ENCODE measurements at places on chromosomes 11 and 22.

DNA sequence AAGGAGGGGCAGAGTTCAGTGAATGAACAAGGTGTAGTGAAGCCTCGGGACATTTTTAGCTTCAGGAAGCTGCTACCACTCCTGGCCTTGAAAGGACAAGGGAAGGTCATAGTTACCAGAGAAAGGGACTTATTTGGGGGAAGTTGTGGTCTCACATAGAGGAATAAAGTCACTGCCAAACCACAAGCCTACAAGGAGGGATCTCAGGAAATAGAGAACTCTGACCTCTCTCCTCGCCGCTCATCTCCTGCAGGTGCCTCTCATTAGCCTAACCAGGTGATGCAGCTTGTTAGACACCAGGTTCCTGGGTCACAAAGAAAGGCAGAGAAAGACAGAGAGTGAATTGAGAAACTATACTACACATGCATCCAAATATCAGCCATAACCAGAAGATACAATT is 14.3 kb upstream of the TOLLIP start:
- no peak for DNase-seq

DNA sequence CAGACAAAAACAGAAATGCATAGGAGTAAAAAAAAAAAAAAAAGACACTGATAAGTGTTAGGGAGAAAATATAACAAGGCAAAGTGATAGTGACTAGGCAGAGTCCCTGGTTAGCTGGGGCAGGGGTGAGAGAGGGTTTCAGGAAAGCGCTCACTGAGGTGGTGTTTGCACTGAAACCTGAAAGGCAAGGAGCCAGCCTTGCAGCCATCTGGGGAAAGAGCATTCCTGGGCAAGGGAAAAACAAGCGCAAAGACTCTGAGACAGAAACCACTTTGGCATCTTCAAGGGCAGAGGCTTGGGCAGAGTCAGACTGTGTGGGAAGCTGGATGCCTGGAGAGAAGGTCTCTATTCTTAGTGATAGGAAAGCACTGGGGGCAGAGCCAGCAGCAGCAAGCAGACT is 14.5 kb downstream of the CLMP start:
- no peak for DNase-seq

DNA sequence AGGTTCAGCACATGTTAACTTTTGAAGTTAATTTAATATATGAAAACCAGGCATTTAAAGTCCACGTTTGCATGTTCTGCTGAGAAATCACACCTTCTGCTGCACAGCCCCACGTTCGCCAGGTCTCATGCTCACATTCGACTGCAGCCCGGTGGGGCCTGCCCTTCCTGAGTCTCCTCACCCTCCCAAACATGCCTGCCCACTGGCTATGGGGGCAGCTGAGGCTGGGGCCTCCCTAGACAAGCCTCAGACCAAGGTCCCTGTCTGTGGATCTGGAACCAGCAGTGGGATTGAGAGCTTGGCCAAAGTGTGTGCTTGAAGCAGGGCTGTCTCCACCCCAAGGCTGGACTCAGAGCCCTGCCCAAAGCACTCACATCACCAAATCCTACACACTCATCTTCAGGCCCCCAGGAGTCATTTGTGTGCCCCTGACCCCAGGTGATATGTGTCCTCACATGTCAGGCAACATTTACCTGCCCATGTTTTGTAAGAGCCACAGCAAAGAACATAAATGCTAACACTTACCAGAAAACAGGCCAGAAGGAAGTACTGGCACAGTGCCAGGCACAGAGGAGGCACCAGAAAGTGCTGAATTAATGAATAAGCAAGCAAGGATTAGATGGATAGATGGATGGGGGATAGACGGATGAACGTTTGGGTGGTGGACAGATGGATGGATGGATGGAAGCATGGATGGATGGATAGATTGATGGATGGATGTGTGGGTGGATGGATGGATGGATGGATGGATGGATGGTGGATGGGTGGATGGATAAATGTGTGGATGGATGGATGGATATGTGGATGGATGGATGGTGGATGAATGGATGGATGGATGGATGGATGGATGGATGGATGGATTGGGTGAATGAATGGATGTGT is 9.4 kb upstream of the FADD start:
- DNase-seq: no peak

DNA sequence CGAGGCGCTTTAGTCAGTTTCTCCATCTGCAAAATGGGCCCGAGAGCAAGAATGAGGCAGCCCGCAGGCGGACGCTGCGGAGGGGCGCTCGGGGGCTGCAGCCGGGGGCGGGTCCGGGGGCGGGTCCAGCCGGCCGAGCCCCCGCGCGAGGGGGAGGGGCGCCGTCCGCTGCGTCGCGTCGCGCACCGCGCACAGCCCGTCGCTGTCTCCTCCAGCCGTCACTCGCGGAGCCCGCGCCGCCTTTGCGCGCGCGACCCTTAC is 282 bp downstream of the PC start:
- no peak for DNase-seq

DNA sequence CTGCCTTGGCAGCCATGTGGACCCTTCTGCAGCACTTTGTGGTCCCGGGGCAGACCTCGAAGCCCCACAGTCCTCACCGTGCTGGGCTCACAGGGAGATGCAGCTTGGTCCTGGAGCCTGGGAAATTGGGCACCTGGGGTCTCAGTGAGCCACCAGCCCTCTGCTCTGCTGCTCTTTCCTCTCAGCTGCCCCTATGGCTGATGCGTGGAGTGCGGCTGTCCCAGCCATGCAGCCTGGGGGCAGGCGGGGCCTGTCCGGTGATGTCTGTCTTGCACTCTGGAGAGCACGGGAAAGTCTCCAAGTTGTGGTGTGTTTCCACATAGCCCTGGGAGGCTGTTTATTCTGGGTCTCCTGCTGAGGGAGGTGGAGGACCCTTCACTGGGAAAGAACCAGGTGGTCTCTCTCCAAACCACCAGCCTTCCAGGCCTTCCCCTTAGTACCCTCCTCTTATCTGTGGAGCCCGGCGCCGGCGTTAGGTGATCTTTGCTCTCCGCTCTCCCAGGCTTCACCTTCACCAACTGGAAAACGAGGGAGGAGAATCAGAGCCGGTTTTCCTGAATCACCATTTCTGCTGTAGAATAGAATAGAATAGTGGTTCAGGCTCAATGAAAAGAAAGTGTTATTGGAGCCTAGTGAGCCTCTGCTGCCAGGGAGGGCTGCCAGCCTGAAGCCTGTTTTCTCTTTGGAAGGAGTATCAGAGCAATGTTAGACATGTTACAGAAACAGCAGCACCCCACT is 41.2 kb upstream of the GRAMD4 start:
- no peak for DNase-seq

DNA sequence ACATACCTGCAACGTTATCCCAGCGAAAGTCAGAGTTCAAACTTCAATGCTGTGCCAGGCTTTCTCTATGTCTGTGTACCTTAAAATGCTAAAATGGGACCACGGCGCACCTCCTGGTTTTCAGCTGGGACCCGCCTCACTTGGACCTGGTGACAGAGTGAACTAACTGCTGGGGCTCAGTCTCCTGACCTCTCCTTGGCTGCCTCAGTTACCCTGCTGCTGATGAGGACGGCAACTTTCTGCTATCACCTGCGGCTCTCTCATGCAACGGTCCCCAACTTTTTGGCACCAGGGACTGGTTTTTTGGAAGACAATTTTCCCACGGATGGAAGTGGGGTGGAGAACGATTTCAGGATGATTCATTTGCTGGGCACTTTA is 402.8 kb downstream of the BRD1 start:
- DNase-seq: no peak
